CD4-positive, alpha-beta T cell treated with Interleukin-1 beta for 1 hour (primary cell): ENCODE measurements at places on chromosomes 7 and 10.

DNA sequence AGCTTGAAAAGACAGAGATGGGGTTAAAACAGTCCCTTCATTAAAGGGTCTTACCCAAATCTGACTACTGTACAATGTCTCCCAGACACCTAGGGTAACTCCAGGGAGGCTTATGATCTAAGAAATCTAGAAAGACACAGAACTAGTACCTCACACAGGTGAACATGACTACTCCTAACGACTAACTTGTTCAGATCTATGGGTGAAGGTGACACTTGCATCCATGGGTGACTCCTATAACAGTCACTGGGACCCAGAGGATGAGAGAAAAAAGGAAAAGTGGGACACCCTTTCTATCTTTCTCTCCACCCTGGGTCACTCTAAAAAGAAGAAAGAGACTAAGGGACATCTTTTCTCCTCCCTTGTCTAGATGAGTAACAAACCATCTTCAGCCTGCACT lies 19.2 kb downstream of the AKR1C8 start:
- DNase-seq: no peak

- no peak for DNase-seq
These were observed 19.8 kb upstream of the ST7 start for GRCh38 chr7:116933465-116933864.

DNA sequence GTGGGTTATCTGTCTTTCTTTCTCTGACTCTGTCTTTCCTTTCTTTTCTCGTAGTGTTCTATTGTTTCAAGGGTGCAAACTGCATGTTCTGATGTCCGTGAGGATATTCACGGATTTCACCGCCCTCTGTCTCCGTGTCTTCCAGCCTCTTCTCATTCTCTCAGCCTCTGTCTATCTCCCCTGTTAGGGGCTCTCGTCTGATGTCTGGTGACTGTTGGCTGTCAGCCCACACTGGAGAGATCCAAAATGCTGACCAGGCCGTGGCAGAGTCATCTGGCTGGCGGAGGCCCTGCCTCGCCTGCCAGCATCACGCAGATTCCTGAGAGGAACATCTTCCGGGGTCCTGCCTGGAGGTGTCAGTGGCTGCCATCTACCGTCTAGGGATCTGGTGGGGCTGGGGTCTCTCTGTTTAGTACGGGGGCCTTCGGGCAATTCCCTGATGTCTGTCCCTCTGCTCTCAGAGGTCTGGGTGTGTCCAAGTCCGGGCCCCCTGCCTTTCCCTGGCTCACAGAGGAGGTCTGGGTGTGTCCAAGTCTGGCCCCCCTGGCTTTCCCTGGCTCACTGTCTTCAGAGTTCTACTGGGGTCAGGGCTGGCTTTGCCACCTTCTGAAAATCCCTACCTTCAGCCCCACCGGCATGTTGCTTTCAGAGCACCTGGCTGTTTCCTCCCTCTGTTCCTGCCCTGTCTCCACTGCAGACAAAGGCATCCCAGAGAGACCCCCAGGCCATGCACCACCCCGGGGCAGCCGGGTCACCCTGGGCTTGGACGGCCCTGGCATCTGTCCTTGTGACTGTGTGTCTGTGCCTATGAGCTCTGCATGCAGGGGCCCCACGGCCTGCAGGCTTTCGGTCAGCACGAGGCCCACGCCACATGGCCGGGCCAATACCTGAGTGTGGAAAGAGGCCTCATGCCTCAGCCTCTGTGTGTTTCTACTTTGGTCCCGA lies 14.0 kb upstream of the SCART1 start:
- DNase-seq: no peak

DNA sequence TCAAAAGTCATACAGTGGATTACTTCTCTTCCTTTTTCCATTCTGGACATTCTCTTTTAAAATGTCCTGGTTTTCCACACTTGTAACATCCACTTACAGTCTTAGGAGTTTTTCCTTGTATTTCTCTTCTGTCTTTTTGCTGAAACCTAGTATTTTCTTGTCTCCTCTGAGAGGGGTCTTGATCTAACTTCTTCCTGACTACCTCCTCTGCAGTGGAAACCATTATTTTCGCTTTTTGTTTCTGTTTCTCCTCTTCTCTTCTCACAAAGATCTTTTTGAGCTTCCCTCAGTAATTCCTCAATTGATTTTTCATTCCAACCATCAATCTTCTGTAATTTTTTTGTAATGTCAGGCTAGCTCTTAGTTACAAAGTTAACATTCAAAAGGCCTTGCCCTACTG lies 23.7 kb upstream of the ELOVL3 start:
- no peak for DNase-seq

- no peak for DNase-seq
These were observed 51.8 kb downstream of the SUGCT start for GRCh38 chr7:40186586-40186985.

- DNase-seq: no peak
These were observed 97.2 kb upstream of the DKK1 start for GRCh38 chr10:52216852-52217251.

- DNase-seq: no peak
These were observed 13.1 kb upstream of the UCMA start for GRCh38 chr10:13247246-13247645.
